Activated T-cell treated with anti-CD3 and anti-CD28 coated beads for 1 hour (primary cell): ENCODE measurements at places on chromosomes 2 and 18.

- no peak for DNase-seq
Measured at GRCh38 chr2:234187646-234188174, 137.2 kb downstream of the SPP2 start.

DNA sequence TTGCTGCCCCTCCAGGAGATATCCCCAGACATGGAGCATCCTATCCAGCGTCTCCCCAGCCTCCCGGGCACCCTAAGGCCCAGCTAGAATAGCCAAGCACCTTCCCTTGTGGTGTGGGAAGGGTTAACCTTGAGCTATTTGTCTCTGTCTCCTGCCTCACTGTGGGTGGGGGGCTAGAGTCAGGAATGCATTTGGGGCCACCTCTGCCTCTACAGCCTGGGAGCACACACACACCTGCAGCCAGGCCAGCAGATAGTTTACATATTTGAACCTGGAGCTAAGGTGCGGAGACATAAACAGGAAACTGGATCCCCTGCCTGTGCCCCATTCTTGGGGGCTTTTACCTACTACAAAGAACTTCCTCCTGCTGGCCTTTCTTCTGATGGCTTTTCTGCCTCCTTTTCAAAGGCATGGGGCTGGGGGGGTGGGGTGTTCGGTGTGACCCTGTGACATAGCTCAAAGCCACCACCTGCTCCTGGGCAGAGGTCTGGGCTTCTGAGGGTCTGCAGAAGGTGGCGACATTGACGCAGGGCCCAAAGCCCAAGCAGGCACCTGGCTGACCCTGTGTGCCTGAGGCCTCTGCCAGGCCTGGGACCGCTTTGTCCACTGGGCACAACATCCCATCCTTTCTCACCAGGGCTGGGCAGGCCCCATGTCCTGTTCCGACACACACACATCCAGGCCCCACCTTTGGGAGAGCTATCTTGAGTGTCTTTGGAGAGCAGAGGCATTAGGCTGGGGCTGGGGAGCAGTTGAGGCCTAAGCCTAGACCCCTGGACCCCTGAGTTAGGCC, 34.2 kb downstream of the EMX1 start:
- DNase-seq, result no peak

DNA sequence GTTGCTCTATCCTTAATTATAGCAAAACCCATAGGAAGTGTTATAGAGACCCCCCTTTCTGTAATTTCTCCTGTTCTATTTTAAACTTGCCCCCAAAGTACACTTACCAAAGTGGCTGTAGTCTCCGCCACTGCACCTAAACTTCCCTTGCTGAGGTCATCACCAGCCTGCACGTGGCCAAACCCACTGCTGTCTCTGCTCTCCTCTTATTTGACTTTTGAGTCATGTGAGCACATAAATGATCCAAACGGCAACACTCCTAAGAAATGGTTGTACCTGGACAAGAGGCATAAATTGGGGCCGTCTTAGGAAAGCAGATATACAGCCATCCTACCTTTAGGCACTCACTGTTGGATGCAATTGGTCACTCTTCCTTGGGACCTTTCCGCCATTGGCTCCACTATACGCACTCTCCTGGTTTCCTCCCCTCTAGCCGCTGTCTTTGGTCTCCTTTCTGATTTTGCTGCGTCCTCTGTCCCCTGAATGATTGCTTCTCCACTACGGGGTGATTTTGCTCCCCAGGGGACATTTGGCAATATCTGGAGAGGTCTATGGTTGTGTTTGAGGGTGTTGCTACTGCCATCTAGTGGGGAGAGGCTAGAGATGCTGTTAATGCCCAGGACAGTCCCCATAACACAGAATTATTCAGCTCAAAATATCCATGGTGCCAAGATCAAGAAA, 19.2 kb upstream of the IL36G start:
- DNase-seq, result no peak

DNA sequence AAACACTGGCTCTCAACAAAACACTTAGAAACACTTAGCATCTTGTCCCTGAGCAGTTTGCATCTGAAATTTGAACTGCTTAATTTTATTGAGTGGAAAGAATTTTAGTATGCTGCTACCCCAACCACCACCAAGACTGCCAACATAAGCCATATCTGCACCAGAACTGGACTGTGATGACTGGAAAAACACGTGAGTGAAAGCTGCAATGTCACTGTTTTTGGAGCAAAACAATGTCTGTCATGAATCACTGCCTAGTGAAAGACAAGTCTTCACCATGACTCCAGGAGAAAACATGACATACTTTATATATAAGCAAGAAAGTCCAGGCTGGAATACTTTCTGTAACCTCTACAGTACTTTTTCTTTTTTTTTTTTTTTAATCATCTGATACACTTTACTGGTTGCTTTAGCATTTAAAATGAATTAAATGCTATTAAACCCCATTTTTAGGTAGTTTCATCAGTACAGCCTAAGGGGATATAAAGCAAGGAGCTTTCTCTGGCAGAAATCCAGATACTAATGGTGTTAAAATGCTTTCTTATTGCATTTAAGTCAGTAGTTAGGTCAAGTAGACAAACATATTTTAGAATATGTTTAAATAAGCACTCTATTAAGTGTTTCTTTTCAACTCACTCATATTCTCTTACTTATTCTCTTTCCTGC, 2129.4 kb upstream of the PIK3C3 start:
- DNase-seq, result no peak

DNA sequence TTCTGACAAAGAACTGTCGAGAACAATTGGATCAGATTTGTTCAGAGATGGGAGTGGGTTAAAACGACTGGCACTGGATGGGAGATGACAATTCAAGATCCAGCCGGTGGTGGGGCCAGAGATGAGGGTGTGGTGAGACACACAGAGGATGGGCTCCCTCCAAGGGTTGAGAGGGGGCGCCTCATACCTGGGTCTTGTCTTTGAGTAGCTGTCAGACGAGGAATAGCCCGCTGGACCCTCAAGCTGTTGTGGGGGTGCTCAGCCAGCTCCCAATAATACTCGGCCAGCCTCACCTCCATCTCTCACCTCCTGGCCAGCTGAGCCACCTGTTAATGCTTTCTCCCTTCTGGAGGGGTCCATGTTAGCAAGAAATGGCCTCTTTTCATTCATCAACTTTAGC, 14.0 kb downstream of the INPP5D start:
- no peak for DNase-seq
